Gastrocnemius medialis (tissue), 4 donors: ENCODE measurements at places on chromosomes 3 and 15. TPM values are rescaled to one million over a fixed set of nuclear protein-coding genes. Genes with fewer than 3 reads are reported as not detected.

DNA sequence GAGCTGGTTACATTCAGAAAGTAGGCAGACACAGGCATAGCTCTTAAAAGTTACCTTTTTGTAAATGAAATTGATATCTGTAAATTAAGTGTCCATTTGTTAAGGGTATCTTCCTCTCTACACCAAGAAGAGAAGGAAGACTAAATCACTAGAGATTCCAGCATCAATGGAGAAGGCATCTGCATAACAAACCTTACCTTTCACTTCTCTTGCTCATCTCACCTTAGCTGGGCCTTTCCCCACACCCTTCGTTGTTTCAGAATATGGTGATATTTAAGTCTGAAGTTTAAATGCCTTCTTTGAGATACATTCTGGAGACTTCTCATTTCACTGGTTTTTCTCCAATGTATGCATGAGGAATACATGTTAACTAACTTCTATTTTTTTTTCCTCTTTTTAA lies 54.5 kb upstream of the TGFBR2 start:
- no peak for DNase-seq

The ATG3 gene
- total RNA-seq, result 56.2 TPM

The SPTBN5 gene
- total RNA-seq, result 0.04 TPM

- DNase-seq, result no peak
These were observed 563.1 kb downstream of the GRM7 start for GRCh38 chr3:7423995-7424394.

DNA sequence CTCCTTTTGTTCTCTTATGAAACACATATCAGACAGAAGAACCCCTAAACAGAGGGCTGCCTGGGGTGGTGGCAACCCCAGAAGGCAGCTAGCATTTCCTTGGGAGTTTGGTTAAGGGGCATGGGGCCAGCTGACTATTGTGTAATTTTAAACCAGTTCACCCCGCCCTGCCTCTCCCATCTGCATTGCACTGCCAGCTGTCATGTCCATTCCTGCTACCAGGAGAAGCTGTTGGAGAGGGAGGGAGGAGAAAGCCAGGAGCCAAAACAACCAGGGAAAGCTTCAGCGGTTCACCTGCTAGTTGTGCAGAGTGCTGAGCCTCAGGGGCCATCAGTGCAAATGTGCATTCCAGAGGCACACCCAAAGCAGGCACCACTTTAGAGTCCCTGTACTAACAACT lies 47.6 kb upstream of the ATP1B3 start:
- DNase-seq, result peak; percentile 19

GRCh38 chr3:164233951-164234350 lies 844.3 kb downstream of the SI start:
- DNase-seq, result no peak

GRCh38 chr15:48602358-48603122 lies 43.0 kb downstream of the FBN1 start:
- no peak for DNase-seq

The CYP8B1 gene
- total RNA-seq, result not detected

GRCh38 chr3:11564577-11565001 lies 79.1 kb downstream of the VGLL4 start:
- DNase-seq, result no peak

The NSUN3 gene
- total RNA-seq, result 2.5 TPM

DNA sequence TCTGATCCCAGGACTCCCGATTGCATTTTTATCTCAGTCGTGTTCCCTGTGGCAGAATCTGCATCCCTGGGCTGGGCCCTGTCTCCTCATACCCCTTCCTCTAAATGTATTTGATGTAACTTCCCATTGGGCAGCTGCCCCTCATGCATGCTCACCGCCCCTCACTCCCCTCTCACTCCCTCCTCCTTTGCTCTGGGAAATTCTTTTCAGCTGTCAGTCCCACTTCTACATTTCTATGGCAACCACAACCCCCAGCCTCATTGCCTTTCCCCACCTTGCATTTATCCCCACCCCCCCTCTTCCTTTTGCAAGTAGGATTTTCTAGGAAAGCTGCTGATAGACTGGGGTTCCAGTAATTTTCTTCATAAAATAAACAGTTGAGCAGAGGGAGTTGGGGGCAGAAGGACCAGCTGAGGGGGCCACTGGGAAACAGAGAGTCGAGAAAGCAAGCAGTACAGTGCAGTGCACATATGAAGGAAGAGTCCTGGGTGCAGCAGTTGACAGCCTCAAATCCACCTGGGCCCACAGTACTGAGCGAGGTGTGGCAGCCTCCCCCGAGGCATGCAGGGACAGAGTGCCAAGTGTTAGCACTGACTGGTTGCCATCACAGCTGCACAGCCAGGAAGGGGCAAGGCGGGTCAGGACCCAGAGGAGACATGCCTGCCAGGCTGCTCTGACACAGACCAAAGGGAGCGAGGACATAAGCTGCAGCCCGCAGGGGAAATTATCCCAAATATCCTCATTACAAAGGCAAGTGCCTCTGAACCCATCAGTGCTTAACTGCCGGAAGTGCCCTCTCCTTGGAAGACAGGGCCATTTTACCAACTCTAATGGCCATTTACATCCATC lies 476.3 kb downstream of the EPHB1 start:
- DNase-seq, result peak; percentile 46

GRCh38 chr3:166446986-166447385 lies 609.8 kb upstream of the BCHE start:
- no peak for DNase-seq

The TGFBR2 gene
- total RNA-seq, result 38.3 TPM

The GOLGA8R gene
- 0.98 TPM for total RNA-seq

The LRRC49 gene
- total RNA-seq, result 5.0 TPM

The MUC20 gene
- total RNA-seq, result 1.5 TPM

- no peak for DNase-seq
These were observed 20.8 kb downstream of the DMXL2 start for GRCh38 chr15:51601801-51602200.

- DNase-seq, result no peak
These were observed 192.2 kb downstream of the SUCLG2 start for GRCh38 chr3:67462187-67462586.

DNA sequence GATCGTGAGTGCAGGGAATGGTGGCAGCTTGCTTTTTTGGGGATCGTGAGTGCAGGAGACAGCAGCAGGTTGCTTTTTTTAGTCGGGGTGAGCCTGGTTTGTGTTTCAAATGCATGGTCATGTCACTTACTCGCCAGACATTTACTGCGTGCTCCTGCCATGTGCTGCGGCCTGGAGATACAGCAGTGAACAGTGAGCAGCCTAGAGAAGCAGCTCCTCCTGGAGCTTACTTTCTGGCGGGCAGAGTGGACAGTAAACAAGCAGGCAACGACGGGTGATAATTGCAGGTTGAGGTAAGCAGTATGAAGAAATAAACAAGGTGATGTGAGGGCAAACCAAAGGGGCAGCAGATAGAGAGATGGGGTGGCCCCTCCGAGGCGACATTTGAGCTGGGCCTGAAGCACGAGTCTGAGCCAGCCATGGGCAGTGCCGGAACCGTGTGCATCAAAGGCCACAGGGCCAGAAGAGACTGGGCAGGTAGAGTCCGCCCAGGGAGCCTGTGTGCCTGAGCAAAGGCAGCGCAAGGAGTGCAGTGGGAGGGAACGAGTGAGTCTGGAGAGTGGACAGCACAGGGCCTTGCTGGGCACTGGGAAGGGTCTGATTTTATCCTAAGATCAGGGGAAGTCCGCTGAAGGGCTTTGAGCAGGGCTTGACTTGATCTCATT lies 57.3 kb upstream of the RASA2 start:
- DNase-seq, result peak; percentile 66

DNA sequence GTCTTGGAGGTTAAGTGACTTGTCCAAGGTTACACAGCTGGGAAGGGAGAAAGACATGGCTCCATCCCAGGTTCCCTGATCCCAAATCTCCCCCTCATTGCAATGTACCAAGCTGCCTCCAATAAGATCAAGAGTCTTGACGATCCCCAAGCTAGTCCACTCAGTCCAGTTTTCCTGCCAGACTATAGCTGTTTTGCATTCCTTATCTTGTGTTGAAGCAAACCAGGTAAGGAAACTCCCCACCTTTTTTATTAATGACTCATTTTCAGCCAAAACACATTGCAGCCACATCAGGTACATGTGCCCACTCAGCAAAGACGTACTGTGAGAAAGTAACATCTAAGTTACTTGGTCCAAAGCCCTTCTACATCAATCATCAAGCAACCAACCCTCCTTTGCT lies 41.9 kb downstream of the LIPC start:
- DNase-seq, result no peak

The TMF1 gene
- 28.3 TPM for total RNA-seq

The RBPMS2 gene
- total RNA-seq, result 0.11 TPM

DNA sequence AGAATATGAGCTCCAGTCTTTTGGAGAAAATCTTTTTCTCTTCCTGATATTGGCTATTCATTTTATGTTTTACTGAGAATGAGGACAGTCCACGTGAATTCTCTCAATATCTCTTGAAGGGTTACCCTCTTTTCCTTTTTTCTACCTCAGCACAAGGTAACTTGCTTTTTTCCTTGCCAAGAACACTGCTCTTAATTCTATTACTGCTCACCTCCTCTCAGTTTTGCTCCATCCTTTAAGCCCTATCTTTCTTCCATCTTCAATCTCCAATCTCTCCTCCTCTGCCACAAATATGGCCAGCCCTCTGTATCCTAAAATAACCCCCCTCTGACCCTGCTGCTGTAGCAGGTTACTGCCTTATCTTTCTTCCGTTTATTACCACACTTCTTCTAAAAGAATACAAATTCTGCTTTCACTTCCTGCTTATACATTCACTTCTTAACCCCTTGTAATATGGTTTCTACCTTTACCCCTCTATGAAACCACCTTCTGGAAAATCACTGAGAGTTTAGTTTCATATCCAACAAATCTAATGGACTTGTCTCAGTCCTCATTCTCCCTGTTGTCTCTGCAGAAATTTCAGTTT lies 89.0 kb downstream of the NFKBIZ start:
- DNase-seq, result no peak

The RASGRF1 gene
- total RNA-seq, result not detected

- no peak for DNase-seq
These were observed 231.1 kb upstream of the IL12A start for GRCh38 chr3:159757341-159758060.

The EXD1 gene
- not detected for total RNA-seq

The ZDHHC3 gene
- 80.9 TPM for total RNA-seq

The TTLL13 gene
- not detected for total RNA-seq

The IGDCC3 gene
- total RNA-seq, result not detected

- DNase-seq, result no peak
These were observed 7.4 kb upstream of the DLG1 start for GRCh38 chr3:197305854-197306253.

GRCh38 chr3:43461345-43461744 lies 160.5 kb downstream of the ANO10 start:
- DNase-seq, result no peak

The BCHE gene
- total RNA-seq, result 0.15 TPM

The TM6SF1 gene
- 49.1 TPM for total RNA-seq

DNA sequence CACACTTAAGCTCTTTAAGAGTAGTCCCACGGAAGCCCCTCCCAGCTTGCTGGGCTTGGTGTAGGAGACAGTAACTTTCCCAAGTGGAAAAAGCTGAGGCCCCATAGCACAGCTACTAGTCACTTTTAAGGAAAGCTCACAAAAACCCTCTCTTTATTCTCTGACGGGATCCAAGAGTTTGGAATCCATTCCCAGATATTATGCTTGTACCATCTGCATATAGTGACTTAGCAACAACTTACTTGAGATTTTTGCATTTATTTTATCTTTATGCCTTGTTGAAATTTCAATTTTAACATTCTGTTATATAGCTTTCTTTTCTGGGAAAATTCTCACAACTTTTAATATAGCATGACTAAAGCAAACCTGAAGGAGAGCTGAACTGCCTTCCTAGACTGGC lies 19.5 kb downstream of the GPR15 start:
- DNase-seq, result no peak

The NTRK3 gene
- total RNA-seq, result 0.69 TPM

The C2CD4B gene
- total RNA-seq, result 2.4 TPM

DNA sequence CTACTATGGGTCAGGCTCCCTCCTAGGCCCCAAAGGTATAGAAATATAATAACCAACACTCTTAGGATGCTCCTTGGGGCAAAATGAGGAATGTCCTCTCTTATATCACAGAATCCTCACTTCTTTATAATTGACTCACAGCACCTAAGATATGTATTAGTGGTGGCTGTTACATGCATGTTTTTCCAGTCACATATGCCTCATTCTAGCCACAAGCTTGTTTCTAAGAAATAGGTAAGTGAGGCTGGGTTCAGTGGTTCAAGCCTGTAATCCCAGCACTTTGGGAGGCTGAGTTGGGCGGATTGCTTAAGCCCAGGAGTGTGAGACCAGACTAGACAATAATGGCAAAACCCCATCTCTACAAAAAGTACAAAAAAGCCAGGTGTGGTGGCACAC lies 57.9 kb upstream of the PSMD6 start:
- DNase-seq, result no peak

The ACY1 gene
- total RNA-seq, result 52.1 TPM

DNA sequence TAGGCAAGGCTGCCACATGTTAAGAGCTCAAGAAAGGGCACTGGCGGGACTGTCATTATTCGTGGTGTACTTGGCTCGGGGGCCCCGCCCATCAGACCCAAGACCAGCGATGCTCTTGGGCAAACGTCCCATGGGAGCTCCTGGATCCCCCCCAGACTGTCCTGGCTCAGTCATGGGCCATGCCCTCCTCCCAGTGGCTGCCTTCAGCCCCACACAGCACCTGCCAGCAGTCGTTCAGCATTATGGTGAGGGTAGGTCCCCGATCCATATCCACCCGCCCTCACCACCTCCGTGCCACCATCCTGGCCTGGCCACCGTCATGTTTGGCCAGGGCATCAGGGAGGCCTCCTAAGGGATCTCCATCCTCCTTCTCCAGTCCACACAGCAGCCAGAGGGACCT lies 51.4 kb upstream of the IQSEC1 start:
- DNase-seq, result no peak
